ENCODE measurements at places on chromosomes 1 and 21. TPM values are rescaled to one million over a fixed set of nuclear protein-coding genes. Genes with fewer than 3 reads are reported as not detected.

The AK5 gene
- not detected for total RNA-seq

DNA sequence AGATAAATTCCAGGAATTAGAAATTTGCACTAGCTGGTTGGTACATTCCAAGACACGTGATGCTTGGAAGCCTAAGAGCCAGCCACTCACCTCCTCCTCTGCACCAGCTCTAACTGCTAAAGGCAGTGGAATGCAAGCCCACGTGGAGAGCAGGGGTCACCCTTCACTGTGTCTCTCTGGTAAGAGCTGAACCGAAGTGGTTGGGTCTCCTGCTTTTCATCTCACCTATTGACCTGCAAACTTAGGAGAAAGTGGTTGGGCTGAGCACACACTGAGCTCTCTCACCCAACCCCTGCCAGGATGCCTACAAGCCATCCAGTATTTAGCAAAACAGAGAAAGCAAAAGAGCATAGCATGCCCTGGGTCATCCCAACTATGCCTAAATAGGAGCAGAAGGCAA, 19.3 kb downstream of the HAO2 start:
- DNase-seq = no peak

- no peak for DNase-seq
Observed at GRCh38 chr1:77095236-77095635, 124.0 kb downstream of the PIGK start.

DNA sequence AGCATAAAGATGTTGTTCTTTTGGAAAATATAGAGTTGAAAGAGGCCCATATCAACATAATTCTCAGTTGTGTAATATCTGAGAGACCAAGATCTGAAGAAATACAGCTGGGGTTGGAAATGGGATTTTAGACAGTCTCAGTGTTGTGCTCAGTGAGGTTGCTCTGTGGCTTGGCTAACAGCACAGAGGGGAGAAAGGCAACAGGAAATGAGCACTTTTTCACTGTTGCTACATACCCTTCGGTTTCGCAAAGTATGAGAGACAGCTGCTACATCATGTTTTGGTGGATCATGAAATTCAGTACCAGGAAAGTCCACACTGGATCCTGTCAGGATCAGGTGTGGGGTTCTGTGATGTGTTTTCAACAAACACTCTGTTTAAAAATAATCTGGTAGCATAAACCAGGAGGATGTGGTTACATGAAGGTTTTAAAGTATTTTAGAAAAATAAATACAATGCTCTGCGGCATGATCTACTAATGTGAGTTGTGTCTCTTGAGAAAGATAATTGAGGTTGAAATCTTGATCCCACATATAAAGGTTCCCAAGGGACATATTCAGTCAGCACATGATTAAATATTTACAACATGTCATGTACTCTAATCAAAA, 7.0 kb upstream of the GPR88 start:
- no peak for DNase-seq

DNA sequence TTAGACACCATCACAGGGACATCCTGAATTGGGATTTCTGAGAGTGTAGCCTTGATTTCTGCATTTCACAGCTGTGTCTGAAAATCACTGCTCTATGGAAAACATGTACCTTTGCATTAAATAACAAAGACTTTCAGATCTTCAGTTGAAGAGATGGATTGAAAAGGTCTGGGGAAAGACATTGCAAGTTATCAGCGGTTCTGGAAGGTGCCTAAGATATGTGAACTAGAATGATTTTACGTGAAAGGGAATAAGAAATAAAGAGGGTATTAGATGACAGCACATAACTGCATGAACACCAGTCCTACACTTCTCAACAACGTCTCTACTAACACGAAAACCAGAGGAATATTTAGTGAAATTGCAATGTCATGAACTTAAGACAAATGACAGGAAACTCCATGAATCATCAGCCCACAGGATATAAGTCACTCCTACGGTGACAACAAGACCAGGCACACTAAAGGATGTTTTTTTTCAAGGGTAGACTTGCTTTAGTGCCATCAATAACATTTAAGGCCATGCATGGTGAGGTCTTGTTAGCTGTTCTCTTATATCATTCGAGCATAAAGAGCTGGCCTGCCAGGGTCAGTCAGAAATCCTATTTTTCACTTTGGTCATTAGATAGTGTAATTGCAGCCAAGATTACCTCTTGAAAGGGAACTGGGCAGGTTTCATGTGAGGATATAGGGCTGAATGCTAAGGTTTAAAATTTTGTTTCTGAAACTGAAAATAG, 283.1 kb downstream of the GRIK1 start:
- DNase-seq = peak; percentile 69

DNA sequence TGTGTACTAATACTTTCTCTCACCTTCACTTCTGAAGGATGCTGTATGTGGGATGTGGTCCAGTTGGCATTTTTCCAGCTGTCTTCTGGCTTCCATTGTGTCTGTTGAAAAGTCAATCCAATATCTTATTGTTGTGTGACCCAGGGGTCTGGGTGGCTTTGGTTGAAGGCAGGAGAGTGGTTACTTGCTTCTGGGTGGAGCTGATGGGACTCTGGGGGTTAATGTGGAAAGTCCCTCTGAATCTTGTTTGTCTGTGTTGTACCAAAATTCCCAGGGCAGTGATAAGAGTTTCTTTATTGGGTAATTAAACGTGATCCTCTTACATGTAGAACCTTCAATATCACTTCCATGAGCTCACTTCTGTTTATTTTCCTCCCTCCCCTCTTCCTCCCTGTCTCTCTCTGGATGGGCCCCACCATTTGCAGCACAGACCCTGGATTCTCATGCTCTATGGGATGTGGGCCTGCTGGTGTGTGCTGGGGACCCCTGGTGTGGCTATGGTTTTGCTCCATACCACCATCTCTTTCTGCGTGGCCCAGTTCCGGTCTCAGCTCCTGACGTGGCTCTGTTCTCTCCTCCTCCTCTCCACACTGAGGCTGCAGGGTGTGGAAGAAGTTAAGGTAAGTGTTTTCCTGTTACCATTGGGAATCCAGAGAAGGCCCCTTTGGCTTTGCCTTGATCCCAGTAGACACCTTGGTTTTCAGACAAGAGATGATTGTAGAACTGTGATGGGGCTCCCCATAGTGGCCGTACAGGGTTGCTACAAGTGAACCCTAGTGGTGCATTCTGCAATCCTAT, 71.5 kb downstream of the HHAT start:
- DNase-seq = peak; percentile 75

GRCh38 chr21:38229260-38229877, 27.4 kb upstream of the KCNJ15 start:
- DNase-seq = no peak

DNA sequence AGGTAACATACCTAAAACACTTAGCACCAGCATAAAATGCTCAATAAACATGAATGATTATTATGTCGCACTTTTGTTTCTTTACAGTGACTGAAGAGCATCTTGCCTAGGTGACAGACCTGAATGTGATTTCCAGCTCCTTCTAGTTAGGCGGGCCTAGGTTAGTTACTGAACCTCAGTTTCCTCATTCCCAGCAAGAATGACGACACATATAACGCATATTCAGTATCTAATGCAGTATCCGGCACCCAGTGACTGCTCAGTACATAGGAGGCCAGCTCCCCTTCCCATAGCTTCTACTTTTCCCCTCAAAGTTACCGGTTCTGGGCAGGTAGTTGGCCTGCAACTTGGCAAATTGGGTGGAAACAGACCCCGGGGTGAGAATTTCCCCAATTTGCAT, 763 bp downstream of the AUNIP start:
- DNase-seq = no peak

All from NCI-H460 (cell line).